HuH-7 (cell line): ENCODE measurements at places on chromosomes 12 and 14.
A peak's percentile ranks its signal among the peaks of the same experiment; 100 is the strongest.

GRCh38 chr12:116644806-116645205 lies 85.6 kb downstream of the MAP1LC3B2 start:
- DNase-seq: no peak

GRCh38 chr12:104377514-104377812 lies 73.9 kb downstream of the EID3 start:
- no peak for DNase-seq

DNA sequence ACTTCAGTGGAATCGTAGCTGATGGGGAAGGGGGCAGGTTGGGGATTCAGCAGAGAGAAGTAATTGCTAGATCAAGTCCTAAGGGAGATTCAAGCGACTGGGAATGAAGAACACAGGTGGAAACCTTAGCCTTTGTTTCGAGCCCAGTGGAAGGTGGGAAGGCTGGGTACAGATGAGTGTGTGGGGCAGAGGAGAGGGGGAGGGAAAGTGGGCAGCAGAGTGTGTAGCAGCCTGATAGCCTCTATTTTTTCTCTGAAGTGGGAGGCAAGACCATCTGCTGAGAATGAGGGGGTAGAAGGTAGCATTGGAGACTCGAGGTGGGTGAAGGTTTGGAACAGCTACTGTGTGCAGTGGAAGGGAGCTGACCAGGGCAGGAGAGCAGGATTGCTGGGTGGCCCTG lies 91.0 kb downstream of the ADCK1 start:
- no peak for DNase-seq

- no peak for DNase-seq
These were observed at the start of gene SPATS2 for GRCh38 chr12:49367381-49368239. Gene SPATS2, plus strand, starts transcription at chr12:49367462. Its CDS starts 93,551 bp downstream, at chr12:49461013.

GRCh38 chr12:109387425-109388166 lies 39.9 kb downstream of the MYO1H start:
- DNase-seq: peak; percentile 32

GRCh38 chr14:47009615-47010014 lies 358.0 kb upstream of the RPL10L start:
- DNase-seq: no peak

DNA sequence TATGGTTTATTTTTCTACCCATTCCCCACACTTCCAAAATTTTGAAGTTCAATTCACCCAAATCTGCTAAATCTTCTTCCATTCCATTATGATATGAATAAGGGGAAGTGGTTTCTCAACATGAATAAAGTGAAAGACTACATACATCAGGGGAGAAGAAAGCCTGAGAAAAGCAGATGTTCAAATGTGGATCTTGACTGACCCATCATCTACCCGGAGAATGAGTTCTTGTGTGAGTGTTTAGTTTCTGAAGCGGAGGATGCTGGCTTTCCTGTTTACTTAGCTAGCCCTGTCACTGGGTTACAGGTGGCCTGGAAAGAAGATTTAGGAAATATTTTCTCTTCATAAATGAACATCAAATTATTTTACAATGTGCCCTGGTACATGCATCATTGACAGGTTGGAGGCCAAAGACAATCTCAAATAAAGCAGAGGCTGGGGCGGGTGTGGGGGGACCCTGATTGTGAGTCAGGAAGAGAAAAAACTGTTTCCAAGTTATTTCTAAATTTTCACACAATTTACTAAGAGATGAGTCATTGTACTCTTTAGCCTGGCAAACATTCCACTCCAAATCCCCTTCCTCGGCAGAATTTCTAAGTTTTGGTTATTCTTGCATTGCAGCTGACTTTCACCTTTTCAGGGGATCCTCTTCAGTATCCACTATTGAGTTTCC lies 135.6 kb downstream of the SLC25A21 start:
- no peak for DNase-seq

- no peak for DNase-seq
These were observed 182.8 kb downstream of the SLC5A8 start for GRCh38 chr12:101027200-101027599.

GRCh38 chr12:26680727-26681455 lies 152.1 kb downstream of the ITPR2 start:
- no peak for DNase-seq

GRCh38 chr12:91577586-91578539 lies 395.2 kb upstream of the DCN start:
- peak; percentile 8 for DNase-seq

GRCh38 chr14:34931206-34931605 lies 51.6 kb upstream of the SRP54 start:
- DNase-seq: no peak

DNA sequence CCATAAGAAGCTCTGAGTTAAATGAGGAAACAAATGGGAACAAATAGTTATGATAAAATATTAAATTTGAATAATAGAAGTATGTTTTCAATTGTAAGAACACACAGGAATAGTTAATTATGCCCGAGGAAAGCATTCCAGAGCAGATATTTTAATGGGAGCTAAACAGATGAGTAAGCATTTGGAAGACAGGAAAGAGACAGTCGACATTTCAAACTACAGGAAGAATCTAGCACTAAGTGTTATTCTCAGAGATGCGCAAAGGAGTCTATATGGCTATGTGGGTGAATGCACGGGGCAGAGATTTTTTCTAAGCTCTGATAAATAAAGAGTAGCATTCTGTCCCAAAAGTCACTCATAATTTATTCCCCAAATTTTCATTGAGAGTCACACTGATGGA lies 64.5 kb upstream of the SSTR1 start:
- DNase-seq: no peak

DNA sequence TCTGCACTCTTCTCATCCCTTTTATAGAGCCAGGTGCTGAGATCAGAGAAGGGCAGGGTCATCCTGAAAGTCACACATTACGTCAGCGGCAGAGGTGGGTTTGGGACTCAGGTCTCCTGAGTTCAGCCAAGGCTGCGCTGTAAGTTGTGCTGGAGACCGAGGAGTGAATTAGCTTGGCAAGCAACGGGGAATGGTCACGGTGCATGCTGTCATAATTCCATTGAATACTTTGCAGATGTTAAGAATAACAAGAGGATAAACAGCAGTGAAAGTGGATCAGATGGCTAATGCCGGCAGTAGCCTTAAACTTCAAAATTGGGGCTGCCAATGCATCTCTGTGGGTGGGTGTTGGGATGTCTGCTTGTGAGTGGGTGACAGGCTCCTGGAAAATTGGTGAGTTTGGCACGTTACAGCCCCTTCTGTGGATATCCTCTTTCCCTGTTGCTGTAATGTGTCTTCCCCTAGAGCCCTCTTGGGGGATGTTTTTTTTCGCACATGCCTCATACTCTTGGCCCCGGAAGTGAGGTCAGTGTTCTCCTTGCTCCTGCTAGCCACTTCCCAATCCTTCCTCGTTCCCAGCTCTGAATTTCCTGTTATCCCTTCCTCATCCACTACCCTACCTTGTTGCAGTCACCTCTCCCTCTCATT lies 287.1 kb upstream of the SRRM4 start:
- no peak for DNase-seq

DNA sequence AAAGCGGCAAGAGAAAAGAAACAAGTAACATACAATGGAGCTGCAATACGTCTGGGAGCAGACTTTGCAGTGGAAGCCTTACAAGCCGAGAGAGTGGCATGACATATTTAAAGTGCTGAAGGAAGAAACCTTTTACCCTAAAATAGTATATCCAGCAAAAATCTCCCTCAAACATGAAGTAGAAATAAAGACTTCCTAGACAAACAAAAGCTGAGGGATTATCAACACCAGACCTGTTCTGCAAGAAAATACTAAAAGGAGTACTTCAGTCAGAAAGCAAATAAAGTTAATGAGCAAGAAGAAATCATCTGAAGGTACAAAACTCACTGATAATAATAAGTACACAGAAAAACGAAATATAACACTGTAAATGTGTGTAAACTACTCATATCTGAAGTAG lies 77.5 kb upstream of the ABCD2 start:
- no peak for DNase-seq

DNA sequence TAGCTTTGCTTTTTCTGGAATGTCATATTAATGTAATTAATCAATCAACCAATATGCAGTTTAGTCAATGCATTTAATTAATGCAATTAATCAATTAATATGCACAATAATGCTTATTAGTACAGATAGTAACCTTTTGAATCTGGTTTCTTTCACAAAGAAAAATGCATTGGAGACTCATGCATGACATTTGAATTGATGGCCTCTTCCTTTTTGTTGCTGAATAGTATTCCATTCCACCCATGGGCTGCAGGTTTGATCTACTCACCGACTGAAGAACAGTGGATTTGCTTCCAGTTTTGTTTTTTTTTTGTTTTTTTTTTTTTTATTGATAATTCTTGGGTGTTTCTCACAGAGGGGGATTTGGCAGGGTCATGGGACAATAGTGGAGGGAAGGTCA lies 13.1 kb upstream of the GPR132 start:
- DNase-seq: no peak

DNA sequence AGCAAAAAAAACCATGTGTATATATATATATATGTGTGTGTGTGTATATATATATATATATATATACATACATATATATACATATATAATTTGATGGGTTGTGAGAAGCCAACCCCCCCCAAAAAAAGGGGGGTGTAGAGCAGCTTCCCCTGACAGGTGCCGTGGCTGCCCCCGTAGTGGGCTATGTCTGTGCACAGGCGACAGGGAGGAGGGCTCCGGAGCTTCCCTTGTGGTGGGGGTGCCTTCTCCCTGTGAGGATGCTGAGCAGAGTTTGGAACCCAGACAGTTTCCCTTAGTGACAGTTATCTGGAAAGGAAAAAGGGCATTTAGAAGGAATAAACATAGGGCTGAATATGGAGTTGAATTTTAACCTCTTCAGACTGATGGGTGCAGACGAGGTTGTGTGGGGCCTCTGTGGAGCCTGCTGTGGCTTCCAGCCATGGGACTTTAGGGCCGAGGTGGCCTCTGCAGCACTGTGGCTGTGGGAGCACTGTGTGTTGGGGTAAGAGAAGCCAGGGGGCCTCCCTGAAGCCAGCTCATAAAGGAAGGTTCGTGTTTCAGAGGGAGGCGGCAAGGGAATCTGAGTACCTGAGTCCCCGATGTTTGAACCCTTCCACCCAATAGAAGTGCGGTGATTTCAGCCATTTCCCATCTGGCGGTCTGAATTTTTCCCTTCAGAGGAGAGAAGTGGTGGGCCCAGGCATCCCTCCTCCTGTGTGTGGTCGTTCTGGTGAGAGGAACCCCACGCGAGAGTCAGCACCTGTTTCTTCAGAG lies 19.8 kb downstream of the XRCC3 start:
- no peak for DNase-seq

GRCh38 chr14:30884901-30885300 lies 10.5 kb downstream of the COCH start:
- DNase-seq: no peak

DNA sequence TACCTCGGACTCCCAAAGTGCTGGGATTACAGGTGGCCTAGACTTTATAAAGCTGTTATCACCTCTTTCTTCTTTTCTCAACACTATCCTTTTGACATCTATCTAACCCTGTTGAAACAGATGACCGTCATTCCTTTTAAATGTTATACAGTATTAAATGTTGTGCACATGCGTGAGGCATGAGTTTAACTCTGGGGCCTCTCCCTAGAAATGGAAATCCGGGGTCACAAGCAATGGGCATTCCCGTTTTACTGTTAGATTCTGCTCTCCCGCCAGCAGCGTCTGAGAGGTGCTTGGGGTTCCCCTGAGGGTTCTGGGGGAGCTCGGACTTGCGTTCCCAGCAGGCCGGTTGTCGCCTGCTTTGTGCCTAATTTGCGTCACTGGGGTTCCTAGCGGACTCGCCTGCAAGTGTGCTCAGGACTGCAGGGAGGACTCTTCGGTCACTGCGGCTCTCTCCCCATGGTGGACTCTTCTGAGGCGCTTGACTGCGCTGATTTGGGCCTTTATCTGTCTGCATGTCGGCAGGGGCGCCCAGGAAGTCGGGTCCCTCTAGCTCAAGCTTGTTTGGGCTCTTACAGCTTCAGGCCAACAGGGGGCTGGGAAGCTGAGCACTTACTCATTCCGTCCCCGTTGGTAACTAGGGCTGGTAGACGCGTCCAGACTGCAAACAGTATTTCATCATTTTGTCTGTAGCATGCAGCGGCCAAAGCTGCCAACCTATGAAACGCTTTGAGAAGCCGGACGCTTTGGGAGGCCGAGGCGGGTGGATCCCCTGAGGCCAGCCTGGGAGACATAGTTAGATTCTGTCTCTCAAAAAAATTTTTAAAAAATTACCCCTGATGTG lies 1.2 kb upstream of the RAN start:
- peak; percentile 86 for DNase-seq

DNA sequence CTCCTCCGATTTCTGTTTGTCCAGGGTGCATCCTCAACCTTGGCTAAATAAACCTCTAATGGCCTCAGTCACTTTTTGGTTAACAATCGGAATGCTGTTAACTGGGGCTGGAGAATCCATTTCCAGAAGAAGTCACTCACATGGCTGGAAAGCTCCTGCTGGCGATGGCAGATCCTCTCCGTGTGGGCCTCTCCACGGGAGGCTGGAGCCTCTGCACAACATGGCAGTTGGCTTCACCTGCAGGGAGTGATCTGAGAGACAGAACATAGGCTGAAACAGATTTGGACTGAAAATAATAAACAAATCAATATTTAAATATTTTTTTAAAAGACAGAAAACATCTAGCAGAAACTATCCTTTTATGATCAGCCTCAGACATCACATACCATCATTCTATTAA lies 66.8 kb upstream of the FICD start:
- no peak for DNase-seq

- DNase-seq: no peak
These were observed 77.6 kb downstream of the SINHCAF start for GRCh38 chr12:31248337-31248736.

DNA sequence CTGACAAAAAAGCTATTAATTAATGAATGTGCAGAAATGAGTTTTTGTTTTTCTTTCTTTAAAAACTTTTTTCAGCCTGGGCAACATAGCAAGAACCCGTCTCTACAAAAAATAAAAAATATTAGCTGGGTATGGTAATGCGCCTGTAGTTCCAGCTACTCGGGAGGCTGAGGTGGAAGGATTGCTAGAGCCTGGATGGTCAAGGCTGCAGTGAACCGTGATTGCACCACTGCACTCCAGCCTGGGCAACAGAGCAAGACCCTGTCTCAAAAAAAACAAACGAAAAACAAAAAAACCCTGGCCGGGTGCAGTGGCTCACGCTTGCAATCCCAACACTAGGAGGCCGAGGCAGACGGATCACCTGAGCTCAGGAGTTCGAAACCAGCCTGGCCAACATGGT lies 7.9 kb downstream of the GIT2 start:
- DNase-seq: no peak

GRCh38 chr12:132236129-132236929 lies 92.1 kb downstream of the NOC4L start:
- DNase-seq: no peak

GRCh38 chr12:47820631-47821345 lies 1.1 kb upstream of the HDAC7 start:
- DNase-seq: peak; percentile 64

GRCh38 chr12:69685810-69686209 lies 13.3 kb downstream of the BEST3 start:
- no peak for DNase-seq

DNA sequence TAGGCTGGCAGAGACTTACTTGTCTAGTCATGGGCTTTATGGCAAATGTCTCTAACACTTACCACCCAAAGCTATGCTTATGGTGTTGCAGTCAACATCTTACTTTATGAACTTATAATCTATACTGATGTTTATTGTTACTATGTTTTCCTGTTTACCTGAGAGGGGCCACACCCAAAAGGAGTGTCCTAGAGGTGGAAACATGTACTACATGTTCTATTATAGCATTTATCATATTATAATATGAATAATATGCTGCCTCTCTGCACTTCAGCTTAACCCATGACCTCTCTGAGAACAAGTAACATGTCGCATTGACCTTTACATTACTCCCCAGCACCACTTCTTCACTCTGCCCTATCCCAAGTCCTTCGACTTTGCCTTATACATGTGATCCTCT lies 501.8 kb downstream of the ETNK1 start:
- no peak for DNase-seq

GRCh38 chr14:39948235-39948634 lies 516.0 kb upstream of the FBXO33 start:
- no peak for DNase-seq
